ENCODE measurements at places on chromosomes 11 and 22. TPM values are rescaled to one million over a fixed set of nuclear protein-coding genes. Genes with fewer than 3 reads are reported as not detected.
A peak's percentile ranks its signal among the peaks of the same experiment; 100 is the strongest.

DNA sequence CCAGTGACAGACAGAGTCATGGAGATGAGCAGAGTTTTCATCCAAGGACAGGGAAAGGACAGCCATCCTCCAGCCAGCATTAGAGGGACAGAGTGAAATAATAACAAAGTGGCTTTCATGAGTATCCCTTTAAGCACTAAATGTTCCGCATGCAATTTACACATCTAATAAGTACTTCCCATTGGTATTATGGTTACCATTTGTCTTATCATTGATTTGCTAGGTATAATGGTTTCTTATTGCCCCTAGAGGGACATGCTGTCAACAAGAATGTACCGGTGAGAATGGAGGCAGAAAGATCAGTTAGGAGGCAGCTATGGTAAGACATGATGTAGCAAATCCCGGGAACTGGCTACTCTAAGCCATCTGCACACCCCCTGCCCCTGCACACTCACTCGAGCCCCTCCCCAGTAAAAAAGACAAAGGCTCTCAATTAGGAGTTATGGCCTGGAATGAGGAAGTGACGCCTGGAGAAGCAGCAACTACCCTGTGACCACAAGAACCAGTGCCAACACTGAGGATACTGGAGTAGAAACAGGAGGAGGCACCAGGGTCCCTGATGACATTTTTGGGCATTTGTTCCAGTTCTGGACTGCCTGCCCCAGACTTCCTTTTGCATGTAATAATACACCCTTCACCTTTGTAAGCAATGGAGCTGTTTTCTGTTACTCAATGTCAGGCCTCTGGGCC is 30.2 kb upstream of the HMGXB4 start:
- no peak for DNase-seq

Gene OR4A47
- not detected for total RNA-seq

DNA sequence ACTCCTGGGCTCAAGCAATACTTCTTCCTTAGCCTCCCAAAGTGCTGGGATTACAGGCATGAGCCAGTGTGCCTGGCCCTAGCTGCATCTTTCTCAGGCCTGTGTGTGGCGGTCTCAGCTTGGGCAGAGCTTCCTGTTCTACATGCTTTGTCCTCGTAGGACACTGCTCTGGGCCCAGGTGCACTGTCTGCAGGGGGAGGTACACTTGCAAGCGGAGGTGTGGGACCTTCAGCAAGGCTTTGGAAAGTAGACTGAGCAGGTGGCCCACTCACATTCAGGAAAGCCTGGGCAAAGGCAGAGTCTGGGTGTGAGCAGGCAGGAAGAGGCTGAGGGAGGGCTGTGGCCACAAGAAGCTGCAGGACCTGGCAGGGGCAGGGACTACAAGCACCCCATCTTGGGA is 33.6 kb upstream of the SUSD2 start:
- no peak for DNase-seq

DNA sequence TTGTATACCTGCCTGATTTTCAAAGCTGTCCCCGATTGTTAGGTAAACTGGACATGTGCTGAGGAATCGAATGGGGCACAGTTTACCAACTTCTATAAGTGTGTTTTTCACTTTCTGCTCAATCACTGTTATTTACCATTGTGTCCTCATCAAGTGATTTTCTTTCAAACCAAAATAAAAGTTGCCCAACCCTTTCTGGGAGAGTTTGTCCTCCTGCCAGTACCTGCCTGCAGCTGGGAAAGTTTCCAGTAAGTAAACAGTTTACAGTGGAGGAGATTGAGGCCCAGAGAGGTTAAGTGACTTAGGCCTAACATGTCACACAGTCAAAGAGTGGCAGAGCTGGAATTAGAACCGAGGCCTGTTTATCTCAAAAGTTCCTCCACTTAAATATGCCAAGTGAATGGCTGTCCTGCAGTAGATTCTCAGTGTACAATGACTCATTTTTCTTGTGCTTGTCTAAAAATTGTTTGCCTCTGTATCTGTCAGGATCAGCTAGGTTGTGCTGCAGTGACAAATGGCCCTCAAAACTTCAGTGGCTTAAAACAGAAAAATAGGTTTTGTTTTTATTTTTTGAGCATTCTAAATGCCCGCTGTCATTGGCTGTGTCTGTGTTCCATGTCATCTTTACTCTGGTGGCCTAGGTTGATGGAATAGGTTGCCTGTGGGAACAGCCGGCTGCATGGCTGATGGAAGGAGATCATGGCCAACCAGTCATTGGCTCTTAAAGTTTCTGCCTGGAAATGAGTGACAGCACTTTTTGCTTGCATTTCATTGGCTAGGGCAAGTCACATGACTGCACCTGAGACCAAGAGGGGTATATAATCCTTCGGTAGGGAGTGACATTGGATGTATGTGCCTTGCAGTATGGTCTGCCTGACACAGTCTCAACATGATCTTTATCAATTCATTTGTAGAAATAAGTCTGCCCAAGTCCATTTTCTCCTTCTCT is 61.8 kb upstream of the CRYBB3 start:
- peak; percentile 58 for DNase-seq

GRCh38 chr11:12174477-12175143 is 64.2 kb downstream of the MICAL2 start:
- peak; percentile 53 for DNase-seq

Gene PIWIL4
- total RNA-seq, result not detected

- DNase-seq, result peak; percentile 41
These were observed 477 bp downstream of the DPAGT1 start for GRCh38 chr11:119100994-119101758.
